ENCODE measurements at places on chromosomes 1 and 21. TPM values are rescaled to one million over a fixed set of nuclear protein-coding genes. Genes with fewer than 3 reads are reported as not detected.

The TNN gene
- 1.0 TPM for total RNA-seq

The DNASE2B gene
- 1.5 TPM for total RNA-seq

The ST6GALNAC5 gene
- total RNA-seq, result 31.0 TPM

The FCRL1 gene
- total RNA-seq, result 15.8 TPM

The SPRR3 gene
- not detected for total RNA-seq

The F3 gene
- 138 TPM for total RNA-seq

The PLA2G5 gene
- total RNA-seq, result 5.0 TPM

The VANGL2 gene
- 4.8 TPM for total RNA-seq

The RORC gene
- total RNA-seq, result 46.2 TPM

The KRTAP21-2 gene
- not detected for total RNA-seq

The ARTN gene
- not detected for total RNA-seq

The CD1B gene
- not detected for total RNA-seq

The TMEM125 gene
- total RNA-seq, result 144 TPM

The PLA2G2C gene
- total RNA-seq, result not detected

The NUDT17 gene
- 4.7 TPM for total RNA-seq

The OR2M4 gene
- not detected for total RNA-seq

The MRAP gene
- total RNA-seq, result 2.3 TPM

The SERINC2 gene
- 44.0 TPM for total RNA-seq

The MCOLN2 gene
- total RNA-seq, result 41.9 TPM

The SLAMF9 gene
- total RNA-seq, result not detected

The KCNE1 gene
- total RNA-seq, result 13.7 TPM

The MYOG gene
- total RNA-seq, result not detected

The CFHR5 gene
- total RNA-seq, result not detected

The HUNK gene
- total RNA-seq, result 2.1 TPM

The TNNT2 gene
- total RNA-seq, result 4.1 TPM

The S100A1 gene
- total RNA-seq, result not detected

The FCGR2B gene
- 5.4 TPM for total RNA-seq

The C1orf50 gene
- 4.0 TPM for total RNA-seq

The ADAMTS1 gene
- 48.0 TPM for total RNA-seq

The ATP1A2 gene
- total RNA-seq, result 2.8 TPM

The CPLANE2 gene
- total RNA-seq, result 3.0 TPM

The OR2W3 gene
- total RNA-seq, result 0.27 TPM

The ACTL8 gene
- total RNA-seq, result not detected

The TFF2 gene
- not detected for total RNA-seq

The C1QTNF12 gene
- 6.3 TPM for total RNA-seq

The C1orf116 gene
- total RNA-seq, result 190 TPM

The MFSD2A gene
- 74.2 TPM for total RNA-seq

The NUP210L gene
- 0.30 TPM for total RNA-seq

The TOR1AIP2 gene
- 59.7 TPM for total RNA-seq

The PTPRU gene
- 72.5 TPM for total RNA-seq

The CD160 gene
- not detected for total RNA-seq

The GNG12 gene
- total RNA-seq, result 49.8 TPM

The SLFNL1 gene
- total RNA-seq, result 7.3 TPM

The SLC16A4 gene
- 13.4 TPM for total RNA-seq

The PEAR1 gene
- 18.3 TPM for total RNA-seq

The PPIH gene
- 31.5 TPM for total RNA-seq
